ENCODE measurements at places on chromosomes 13 and 19.

GRCh38 chr19:18671303-18672043, 12.0 kb upstream of the CRTC1 start:
- no peak for DNase-seq

DNA sequence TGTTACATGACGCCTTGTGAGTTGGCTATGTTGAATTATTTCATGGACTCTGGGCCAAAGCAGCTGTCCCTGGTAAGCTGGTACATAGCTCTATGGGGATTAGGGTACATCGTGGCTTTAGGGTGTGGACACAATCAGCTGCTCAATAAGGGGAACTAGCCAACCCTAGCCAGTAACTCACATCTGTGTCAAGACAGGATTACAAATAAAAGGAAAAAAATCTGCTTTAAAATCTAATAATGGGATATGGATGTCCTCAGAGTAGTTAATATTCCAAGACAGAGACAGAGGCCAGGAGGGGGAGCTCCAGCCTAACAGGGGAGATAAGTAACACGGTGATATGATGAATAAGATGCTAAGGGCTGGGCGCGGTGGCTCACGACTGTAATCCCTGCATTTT, 21.1 kb upstream of the ZNF766 start:
- DNase-seq = no peak

GRCh38 chr13:40980461-40980860, 38.7 kb downstream of the ELF1 start:
- DNase-seq = no peak

GRCh38 chr19:3623716-3624115, 2.9 kb downstream of the CACTIN start:
- DNase-seq = no peak

GRCh38 chr19:27741236-27741635, 1471.7 kb downstream of the UQCRFS1 start:
- DNase-seq = no peak

GRCh38 chr13:23847497-23847896, 41.7 kb downstream of the MIPEP start:
- DNase-seq = no peak

- DNase-seq = no peak
Observed at GRCh38 chr19:720345-721160, 11.8 kb downstream of the PALM start.
